ENCODE measurements at places on chromosomes 16 and 17. TPM values are rescaled to one million over a fixed set of nuclear protein-coding genes. Genes with fewer than 3 reads are reported as not detected.

Gene CRHR1
- not detected for total RNA-seq

Gene ABCA6
- total RNA-seq, result 0.17 TPM

Gene HOXB8
- 22.9 TPM for total RNA-seq

Gene CCL7
- not detected for total RNA-seq

Gene TSC2
- 49.8 TPM for total RNA-seq

Gene RND2
- total RNA-seq, result 0.06 TPM

Gene G6PC3
- 67.2 TPM for total RNA-seq

Gene OTOA
- 0.06 TPM for total RNA-seq

Gene CORO7
- total RNA-seq, result 34.8 TPM

Gene RFNG
- 35.1 TPM for total RNA-seq

Gene GNPTG
- total RNA-seq, result 54.4 TPM

Gene ZNF597
- 1.9 TPM for total RNA-seq

Gene SLC16A5
- total RNA-seq, result not detected

Gene OR3A2
- total RNA-seq, result not detected

Gene DLX4
- 0.06 TPM for total RNA-seq

Gene WFIKKN2
- total RNA-seq, result not detected

Gene MT1M
- 2.2 TPM for total RNA-seq

Gene PRM2
- total RNA-seq, result not detected

Gene MTMR4
- 56.2 TPM for total RNA-seq

Gene LRRC37A
- total RNA-seq, result 0.64 TPM

Gene IFI35
- 26.3 TPM for total RNA-seq

Gene RARA
- total RNA-seq, result 29.6 TPM

Gene TACO1
- total RNA-seq, result 18.6 TPM

Gene MEOX1
- not detected for total RNA-seq

Gene GUCY2D
- not detected for total RNA-seq

Gene C1QTNF1
- total RNA-seq, result 5.7 TPM

Gene CACNG5
- not detected for total RNA-seq

Gene FKBP10
- 283 TPM for total RNA-seq

Gene CDYL2
- 0.26 TPM for total RNA-seq

Data from LHCN-M2 (cell line).